ENCODE measurements at places on chromosomes 12 and 14.

DNA sequence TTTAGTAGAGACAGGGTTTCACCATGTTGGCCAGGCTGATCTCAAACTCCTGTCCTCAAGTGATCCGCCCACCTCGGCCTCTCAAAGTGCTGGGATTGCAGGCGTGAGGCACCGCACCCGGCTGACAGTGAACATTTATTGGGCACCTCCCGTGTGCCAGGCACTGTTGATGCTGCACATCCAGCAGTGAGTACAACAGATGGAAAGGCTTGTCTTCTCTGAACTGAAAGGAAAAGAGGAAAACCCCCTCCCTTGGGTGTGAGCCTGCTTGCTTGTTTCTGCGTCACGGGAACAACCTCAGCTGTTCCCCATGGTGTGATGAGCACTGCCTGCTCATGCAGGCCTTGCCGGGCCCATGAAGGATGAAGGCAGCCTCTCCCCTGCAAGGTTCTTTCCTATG lies 39.5 kb downstream of the DGLUCY start:
- no peak for DNase-seq

GRCh38 chr12:20520532-20520931 lies 152.2 kb downstream of the PDE3A start:
- DNase-seq = no peak

- DNase-seq = peak; percentile 12
These were observed 77.9 kb downstream of the SPTB start for GRCh38 chr14:64801800-64802199.

GRCh38 chr12:49798248-49798647 lies 30.0 kb downstream of the NCKAP5L start:
- no peak for DNase-seq

DNA sequence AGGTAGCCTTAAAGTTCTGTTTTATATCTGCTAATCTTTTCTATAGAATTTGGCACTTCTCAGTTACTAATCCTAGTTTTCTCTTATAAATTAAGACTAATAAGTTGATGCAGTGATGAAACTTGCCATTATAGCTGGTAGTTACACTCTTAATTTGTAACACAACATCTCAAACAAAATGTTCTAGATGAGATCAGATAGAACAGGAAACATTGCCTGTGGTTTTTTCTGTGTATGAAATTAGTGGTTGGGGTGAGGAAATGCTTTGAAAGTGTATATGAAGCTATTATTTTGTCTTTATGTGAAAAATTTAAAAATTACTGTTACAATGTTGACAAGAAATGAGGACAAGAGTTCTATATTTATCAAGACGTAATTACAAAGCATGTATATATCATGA lies 91.9 kb downstream of the PCNX1 start:
- DNase-seq = no peak

GRCh38 chr14:35286003-35286600 lies 6.1 kb upstream of the PSMA6 start:
- DNase-seq = peak; percentile 38

GRCh38 chr12:124581307-124582107 lies 14.1 kb upstream of the NCOR2 start:
- DNase-seq = no peak

GRCh38 chr12:92341065-92341668 lies 195.5 kb upstream of the BTG1 start:
- no peak for DNase-seq

DNA sequence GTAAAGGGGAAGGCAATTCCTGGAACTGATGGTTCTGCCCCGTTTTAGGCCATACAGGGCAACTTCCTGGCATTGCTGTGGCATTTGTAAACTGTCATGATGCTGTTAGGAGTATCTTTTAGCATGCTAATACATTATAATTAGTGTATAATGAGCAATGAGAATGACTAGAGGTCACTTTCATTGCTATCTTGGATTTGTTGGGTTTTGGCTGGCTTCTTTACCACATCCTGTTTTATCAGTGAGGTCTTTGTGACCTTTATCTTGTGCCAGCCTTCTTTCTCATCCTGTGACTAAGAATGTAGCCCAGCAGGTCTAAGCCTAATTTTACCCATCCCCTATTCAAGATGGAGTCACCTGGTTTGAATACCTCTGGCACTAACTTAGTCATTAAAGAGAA lies 51.2 kb downstream of the TESPA1 start:
- DNase-seq = no peak

GRCh38 chr12:41142376-41142775 lies 45.7 kb upstream of the PDZRN4 start:
- no peak for DNase-seq

DNA sequence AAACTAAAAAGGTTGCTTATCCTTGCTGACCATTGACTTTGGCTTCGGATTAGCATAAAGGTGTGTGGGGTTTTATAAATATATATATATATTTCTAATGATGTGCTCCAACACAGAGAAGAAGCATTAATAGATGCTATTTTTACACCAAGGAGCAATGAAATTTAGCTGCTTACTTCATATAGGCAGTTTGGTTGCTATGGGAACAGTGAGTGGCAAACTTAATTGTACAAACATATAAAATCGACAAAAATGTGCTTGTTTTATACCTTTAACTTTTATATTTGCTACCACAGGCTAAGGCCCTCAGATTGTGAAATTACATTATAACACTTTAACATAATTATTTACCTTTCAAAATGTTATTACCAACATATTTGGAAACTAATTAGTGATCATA lies 303.4 kb downstream of the SEC23A start:
- no peak for DNase-seq

DNA sequence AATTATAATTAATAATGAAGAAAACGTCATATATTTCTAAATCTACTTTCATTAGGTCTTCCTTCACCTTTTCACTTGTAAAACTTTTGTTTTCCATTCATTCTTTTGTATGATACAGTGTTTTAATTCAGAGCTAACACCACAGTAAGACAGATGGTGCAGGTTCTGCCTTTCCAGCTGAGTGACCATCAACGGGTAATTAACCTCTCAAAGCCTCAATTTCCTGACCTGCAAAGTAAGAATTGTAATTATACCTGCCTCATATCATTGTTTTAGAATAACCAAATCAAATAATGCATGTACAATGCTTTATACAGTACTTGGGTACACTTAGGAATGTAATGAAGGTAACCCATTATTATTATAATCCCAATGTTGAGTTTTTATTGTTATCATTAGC lies 157.6 kb downstream of the FOXA1 start:
- DNase-seq = no peak

DNA sequence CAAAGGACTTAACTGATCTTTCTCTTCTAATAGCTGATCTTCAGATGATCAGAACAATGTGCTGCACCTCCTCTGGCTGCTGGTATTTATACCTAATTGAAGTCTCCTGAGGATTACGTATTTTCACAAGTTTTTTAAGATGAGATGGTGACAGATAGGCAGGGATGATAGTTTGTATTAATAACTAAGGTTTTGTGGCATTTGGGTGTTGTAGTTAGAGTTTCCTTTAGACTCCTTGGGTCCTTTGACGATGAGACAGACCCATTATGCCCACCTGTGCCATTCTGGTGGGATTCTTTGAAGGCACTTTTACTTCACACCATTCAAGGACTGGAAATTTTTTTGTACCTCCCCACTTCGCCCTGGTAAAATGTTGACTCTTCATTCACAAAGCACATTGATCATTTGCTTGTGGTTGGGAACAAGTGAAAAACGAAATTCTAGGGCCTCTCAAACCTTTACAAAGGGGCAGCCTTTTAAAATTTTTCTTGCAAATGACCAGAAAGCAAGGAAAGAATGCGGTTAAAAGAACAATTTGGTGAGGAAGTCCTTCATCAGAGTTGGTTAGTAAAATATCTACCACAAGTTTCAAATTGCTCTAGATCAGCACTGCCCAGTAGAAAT lies at the start of gene IFNG:
Gene IFNG, minus strand, starts transcription at position 60 of the 624 bp plus-strand sequence. CDS start 125 bp downstream, outside the sequence.
- DNase-seq = no peak

DNA sequence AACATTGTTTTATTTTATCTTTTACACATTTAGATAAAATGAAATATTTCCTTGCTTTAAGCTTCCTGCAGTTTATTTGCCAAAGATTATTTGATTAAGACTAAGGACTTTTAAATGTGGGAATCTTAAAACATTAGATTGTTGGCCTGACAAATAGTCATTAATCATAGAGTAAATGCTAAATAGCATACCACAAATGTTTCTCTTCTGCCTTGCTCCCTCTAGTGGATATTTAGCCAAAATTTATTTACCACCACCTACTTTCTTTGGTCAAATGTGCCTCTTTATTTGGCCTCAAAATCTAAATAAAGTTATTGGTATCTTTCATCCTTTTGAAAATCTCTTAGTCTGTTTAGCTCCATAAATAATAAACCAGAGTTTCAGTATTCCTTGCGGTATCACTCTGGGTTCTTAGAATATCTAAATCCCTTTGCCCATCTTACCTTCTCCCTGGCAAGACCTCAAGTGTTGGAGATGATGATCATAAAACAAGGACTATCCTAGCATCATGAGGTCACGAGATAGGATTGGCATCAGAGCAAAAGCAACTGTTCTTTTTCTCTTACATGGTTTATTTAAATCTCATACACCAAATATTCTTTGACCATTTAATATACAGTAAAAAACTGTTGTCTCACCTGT lies 150.6 kb upstream of the AEBP2 start:
- DNase-seq = peak; percentile 65

GRCh38 chr12:21715386-21715785 lies 57.7 kb upstream of the LDHB start:
- DNase-seq = no peak

DNA sequence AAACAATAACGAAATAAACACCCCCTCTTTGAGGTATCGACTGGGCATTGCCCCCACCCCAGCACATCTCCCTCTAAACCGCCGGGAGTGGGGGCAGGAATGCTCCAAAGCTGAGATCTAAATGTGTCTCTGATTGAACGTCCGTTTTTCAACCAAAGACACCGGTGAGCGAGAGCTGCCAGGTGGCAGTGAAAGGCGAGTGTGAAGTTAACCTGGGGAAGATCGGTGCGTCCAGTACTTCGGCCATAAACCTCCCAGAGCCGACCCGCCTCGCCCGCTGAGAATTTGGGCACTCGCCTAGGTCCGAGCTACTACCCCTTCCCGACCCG lies 625 bp downstream of the ANGEL1 start:
- DNase-seq = peak; percentile 51

- no peak for DNase-seq
These were observed 195.2 kb upstream of the LRIG3 start for GRCh38 chr12:59115526-59115925.

- DNase-seq = no peak
These were observed 17.7 kb upstream of the TSPAN11 start for GRCh38 chr12:30908722-30909348.

DNA sequence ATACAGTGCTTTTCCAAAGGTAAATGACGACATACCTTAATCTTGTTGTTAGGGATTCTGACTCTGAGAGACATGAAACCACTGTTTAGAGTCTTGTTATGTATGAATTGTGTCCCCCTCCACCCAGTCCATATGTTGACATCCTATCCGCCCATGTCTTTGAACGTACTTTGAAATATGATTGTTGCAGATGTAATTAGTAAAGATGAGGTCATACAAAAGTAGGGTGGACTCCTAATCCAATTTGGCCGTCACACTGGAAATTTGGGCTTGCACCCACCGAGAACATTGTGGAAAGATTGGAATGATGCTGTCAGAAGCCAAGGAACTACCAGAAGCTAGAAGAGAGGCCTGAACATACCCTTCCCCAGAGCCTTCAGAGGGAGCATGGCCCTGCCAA lies 62.2 kb downstream of the RGS6 start:
- no peak for DNase-seq

DNA sequence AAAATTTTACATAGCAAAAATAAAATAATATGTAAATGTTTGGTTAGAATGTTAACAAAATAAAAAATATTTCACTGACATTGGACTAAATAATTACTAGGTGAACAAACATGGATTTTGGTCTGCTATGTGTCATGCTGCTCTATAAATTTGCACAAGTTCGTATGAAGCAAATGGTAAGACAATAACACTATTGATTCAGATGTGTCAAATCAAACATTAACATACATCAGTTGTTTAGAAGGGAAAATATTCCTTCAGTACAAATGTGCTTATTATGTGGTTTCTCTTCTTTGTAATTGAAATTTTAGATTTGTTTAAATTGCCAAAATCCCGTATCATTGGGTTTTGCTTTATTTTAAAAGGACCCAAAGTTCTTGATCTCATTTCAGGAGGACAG lies 46.9 kb downstream of the PAWR start:
- no peak for DNase-seq

- no peak for DNase-seq
These were observed 2.3 kb upstream of the NEMP1 start for GRCh38 chr12:57080855-57081254.

- DNase-seq = no peak
These were observed 10.4 kb upstream of the ACVR1B start for GRCh38 chr12:51941011-51941581.

DNA sequence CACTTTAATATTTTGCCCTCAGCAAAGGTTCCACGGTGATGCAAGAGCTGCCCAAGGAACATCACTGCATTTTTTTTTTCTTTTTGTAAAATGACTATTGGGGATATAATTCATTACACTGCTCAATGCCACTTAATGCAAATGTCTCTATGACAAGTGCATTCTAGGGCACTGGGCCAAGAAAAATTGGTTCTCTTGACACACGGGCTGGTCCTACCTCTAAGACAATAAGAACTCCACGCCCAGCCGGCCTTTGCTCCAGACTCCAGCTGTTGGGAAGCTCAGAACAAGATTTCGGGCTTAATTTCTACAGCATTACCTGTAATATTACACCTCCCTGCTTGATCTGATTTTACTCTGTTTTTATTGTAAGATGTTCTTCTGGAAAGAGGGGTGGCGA lies 48.8 kb upstream of the VRK1 start:
- DNase-seq = no peak

DNA sequence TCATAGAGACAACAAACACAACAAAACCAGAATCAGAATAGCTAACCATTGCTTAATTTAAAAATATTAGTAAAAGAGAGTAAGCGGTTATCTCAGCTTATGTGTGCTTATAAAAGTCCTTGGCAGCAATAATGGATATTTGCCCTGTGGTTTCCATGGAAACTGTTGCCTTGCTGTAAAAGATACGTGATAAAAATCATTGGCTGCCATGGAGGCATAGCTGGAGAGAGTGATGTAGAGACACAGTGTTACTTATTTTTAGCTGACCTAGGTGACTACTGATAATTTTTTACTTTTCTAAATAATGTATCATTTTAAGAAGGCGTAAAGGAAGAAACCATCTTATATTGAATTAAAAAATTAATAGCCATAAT lies 92.9 kb downstream of the ERC1 start:
- peak; percentile 77 for DNase-seq

DNA sequence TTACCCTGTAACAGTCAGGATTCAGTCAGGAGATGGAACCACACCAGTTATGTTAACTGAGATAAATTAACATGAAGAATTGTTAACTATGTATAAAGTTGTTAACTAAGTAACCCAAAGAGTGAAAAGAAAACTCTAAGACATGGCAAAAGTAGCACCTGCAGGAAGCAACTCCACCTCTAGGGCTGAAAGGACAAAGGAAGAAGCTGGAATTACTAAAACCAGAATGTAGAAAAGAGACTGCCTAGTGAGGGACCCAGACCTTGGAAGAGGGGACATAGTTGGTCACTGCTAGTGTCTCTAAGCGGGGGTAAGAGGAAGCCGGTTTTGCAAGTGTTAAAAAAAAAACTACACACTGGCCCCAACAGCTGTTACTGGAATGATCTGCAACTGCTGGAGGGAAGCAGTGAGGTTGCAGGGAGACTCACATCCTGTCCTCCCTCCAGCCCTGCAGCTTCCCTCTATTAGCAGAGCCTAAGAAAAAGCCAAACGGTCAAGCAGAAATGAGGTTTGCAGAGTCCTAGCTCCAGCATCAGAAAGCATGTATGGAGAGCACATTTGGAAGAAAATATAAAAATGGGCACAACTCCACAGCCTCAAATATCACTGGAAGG lies 39.8 kb downstream of the GPR135 start:
- DNase-seq = no peak

- DNase-seq = no peak
These were observed 1.4 kb downstream of the C12orf56 start for GRCh38 chr12:64389154-64389553.

All from NAMALWA (cell line).